ENCODE measurements at places on chromosomes 4 and X.
A peak's percentile ranks its signal among the peaks of the same experiment; 100 is the strongest.

DNA sequence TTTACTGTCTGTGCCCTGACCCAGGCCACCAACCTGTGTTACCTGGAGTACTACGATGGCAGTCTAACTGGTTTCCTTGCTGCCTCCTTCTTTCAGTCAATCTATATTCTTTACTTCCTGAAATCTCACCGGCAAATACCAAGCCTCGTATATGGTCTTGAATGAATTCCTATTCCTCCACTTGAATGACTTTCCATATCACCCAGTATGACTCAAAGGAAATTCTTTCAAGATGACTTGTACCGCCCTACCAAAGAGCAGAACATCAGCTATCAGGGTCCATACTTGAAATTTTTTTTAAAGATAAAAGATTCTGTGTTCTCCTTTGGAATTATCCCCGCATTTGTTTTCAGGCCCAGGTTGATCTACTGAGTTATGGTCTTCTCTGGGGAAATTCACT, 378.0 kb downstream of the AFF2 start:
- DNase-seq = no peak

GRCh38 chr4:25343671-25344070, 31.1 kb downstream of the ZCCHC4 start:
- DNase-seq = no peak

DNA sequence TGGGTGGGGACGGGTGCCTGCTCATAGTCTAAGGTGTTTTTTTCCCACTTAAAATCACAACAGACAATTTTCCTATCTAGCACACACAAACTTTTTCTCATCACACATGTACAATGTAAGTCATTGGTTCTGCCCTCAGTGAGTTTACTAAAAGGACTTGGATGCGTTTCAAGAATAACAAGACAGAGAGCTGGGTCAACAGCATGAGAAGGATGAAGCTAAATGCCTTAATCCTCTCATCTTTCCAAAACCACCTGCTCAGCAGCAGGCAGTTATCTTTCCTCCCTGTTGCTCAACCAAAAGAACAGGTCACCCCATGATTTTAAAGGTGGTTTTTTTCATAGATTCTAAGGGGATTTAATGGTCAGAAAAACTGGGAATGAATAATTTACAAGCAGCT, 40.1 kb downstream of the OFD1 start:
- no peak for DNase-seq

GRCh38 chrX:119512146-119512800, 44.0 kb downstream of the SLC25A5 start:
- DNase-seq = no peak

GRCh38 chrX:50638123-50638522, 167.5 kb upstream of the DGKK start:
- DNase-seq = no peak

DNA sequence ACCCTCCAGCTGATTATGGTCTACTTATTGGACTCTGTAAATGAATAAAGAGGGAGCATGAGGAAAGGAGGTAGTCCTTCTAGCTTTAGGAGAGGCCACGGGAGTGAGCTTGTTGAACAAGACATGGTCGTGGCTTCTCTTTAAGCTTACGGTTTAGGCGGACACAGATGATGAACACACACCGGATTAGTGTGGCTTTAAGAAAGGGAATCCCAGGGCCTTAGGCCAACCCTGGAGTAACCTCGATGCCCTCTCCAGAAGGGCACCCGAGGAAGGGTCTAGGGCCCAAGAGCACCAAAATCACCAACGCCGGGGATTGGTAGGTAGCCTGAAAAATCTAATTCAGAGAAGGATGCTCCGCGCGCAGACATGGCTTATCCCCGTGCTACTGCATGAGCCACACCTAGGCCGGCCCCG, 39.4 kb downstream of the ERVMER34-1 start:
- DNase-seq = no peak

DNA sequence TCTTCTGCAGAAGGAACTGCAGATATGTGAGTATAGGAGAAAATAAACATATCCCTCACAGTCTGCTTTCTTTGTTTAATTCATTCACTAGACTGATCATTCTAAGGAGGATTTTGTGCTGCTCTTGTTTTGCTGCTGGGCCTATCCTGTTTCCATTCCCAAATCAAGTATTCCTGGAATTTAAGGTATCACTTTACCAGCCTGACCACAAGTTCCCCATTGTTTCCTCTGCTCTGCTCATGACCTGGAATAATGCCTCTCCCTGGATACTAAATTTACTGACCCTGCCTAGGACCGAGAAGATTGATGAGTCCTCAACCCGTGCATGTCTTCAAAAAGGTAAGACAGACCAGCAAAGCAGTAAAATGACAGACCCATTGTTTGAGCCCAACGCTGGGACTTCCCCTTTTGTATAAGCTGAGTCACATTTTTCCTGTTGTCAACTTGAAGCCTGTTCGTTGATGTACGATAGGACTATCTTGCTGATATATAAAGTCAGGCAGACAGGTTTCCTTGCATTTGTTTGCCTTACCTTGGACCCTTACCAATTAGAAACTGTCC, 85.5 kb upstream of the TET2 start:
- peak; percentile 21 for DNase-seq

DNA sequence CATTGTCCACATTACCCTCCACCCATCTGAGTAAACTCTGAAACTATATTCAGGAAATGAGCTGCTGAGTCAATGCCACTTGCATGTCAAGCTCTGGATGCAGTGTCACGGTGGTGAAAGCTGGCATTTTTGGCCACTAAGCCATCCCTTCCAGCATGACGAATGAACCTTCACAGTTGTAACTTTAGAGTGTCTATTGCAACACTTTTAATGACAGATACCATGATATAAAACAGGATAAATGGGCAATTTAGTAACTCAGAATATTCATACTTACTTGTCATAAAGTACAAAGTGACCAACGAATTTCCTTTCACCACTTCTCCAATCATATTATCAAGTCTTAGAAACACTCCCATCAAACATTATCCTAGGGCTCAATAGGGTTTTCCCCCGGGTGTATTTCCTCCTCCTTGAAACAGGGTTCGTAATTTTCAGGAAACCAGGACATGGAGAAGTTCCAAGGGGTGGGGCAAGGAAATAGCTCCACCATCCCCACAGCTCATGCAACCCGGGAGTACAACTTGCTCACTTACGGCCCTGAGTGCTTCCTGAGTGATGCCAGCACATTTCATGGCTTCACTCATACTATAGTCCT, 73.1 kb downstream of the MTHFD2L start:
- DNase-seq = no peak

- DNase-seq = no peak
Measured at GRCh38 chr4:89397441-89397840, 89.8 kb upstream of the GPRIN3 start.

GRCh38 chr4:78951862-78952472, 12.7 kb upstream of the PAQR3 start:
- DNase-seq = no peak

DNA sequence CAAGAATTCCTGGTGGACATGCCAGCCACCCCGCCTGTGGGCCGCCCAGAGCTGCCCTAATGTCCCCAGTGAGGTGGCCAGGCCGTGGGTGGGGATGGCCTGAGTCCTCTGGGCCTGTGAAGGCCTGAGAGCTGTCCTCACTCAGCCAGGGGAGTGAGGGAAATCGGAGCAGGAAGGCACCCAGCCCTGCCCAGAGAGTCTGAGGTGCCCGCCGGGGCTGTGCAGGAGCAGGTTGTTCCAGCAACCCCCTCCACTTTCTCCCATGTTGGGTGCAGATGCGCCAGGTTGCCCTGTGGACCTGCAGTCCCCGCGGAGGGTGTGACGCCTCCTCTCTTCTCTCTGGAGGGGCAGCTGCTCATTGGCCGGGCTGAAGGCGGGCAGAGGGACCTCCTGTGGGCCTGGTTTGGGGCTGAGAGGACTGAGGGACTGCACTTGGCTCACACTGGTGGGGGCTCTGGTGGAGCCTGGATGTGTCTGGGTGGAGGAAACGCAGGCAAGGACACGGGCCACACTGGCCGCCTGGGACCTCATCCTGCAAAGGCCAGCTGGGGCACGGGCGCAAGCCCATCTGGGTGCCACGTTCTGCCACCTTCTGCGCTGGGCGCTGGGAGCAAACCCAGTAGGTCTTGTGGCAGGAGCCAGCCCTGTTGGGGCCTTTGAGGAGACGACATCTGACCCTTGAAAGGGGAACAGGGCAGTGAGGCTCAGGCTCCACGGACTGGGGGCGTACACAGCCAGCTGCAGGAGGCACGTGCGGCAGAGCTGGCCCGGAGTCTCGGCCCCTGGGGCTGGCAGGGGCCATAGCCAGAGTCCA, 14.0 kb downstream of the DOK7 start:
- DNase-seq = no peak

DNA sequence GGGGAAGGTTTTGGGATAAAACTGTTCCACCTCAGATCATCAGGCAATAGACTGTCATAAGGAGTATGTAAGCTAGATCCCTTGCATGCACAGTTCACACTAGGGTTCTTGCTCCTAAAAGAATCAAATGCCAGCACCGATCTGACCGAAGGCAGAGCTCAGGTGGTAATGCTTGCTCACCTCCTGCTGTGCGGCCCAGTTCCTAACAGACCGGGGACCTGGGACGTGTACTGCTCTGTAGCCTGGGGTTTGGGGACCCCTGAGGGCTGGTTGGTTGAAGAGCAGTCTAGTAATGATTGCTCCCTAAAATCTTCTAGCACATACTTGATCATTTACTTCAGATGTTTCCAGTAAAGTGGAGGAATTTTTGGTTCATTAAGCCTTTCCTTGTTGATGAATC, 173.1 kb upstream of the SLIT2 start:
- no peak for DNase-seq

GRCh38 chr4:155512817-155513216, 136.1 kb upstream of the MAP9 start:
- no peak for DNase-seq

DNA sequence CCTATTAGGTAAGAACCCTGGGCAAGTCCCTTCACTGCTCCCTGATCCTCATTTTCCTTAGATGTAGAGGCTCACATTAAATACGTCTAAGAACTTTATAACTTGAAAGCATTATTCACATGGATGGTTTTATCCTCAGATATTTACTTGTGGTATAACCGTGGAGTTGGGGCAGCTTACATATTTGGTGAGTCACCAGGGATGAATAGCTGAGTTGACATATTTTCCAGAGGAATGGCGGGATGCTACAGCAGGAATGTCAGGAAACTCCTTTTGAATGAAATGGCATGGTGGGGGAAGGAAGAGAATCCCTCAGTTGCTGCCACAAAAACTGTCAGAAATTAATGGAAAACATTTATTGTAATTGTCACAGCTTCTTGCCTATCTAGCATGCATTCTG, 165.3 kb upstream of the RPS6KA3 start:
- no peak for DNase-seq

- DNase-seq = no peak
Measured at GRCh38 chr4:185846505-185847150, 34.6 kb upstream of the SORBS2 start.

GRCh38 chr4:151403656-151404055, 5.3 kb upstream of the FHIP1A start:
- DNase-seq = no peak

- DNase-seq = no peak
Measured at GRCh38 chr4:10670321-10670720, 14.2 kb downstream of the CLNK start.

- DNase-seq = no peak
Measured at GRCh38 chrX:150032742-150033141, 94.5 kb upstream of the EOLA2 start.

- DNase-seq = no peak
Measured at GRCh38 chr4:74904509-74905065, 28.3 kb upstream of the PARM1 start.

- DNase-seq = no peak
Measured at GRCh38 chrX:55007656-55008055, 7.5 kb downstream of the APEX2 start.

- DNase-seq = no peak
Measured at GRCh38 chr4:142683997-142684396, 162.1 kb downstream of the INPP4B start.

DNA sequence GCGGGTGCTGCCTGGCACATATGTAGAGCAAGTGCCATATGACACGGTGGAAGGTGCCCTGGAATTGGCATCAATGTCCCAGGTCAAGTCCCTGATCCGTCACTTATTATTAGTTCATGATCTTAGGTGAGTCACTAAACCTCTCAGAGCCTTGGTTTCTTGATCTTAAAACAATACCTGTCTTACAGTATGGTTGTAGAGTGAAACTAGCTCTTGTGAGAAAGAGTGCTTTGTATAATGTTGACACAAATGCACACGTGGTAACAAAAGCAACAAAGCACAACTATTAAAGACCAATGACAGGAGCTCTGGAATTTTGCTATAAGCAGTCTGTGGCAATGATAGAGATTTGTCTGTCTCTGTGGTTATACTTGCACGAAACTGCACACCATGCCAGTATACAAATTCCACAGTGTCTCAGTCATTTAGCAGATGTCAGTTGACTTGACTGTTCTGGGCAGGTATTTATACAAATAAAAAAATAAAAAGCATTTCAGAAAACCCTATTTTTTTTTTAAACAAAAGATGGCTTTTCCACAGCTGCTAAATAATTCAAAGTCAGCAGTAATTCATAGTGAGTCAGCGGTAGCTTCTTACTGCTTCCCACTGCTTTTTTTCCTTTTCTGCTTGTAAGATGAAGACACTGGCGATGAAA, 19.7 kb upstream of the ACSL1 start:
- no peak for DNase-seq

DNA sequence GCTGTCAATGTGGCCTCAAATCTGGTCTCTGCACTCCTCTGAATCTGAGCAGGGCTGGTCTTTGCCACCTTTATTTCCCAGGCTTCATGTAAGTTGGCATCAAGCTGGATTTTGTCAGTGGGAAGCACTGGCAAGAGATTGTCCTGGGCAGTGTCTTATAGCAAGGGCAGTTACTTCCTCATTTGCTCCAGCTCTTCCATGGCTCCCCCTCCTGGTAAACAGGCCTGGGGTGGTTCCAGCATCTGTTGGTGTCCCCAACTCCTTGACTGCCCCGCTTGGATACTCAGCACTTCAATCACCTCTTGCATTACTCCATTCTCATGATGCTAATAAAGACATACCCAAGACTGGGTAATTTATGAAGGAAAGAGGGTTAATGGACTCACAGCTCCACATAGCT, 15.0 kb upstream of the REST start:
- DNase-seq = no peak

All from stimulated activated CD4-positive, alpha-beta T cell treated with anti-CD3 and anti-CD28 coated beads, Interleukin-4, amount 100 ng/mL, for 1 hour (primary cell).